ENCODE measurements at places on chromosomes 5 and 9. TPM values are rescaled to one million over a fixed set of nuclear protein-coding genes. Genes with fewer than 3 reads are reported as not detected.

DAB2 gene
- polyA plus RNA-seq: 1.0 TPM

SPATA6L gene
- not detected for polyA plus RNA-seq

MYO10 gene
- polyA plus RNA-seq: 0.87 TPM

FAM78A gene
- 18.3 TPM for polyA plus RNA-seq

PCDHGB7 gene
- polyA plus RNA-seq: not detected

PCDHB10 gene
- not detected for polyA plus RNA-seq

MOB3B gene
- 19.8 TPM for polyA plus RNA-seq

SPEF2 gene
- 1.1 TPM for polyA plus RNA-seq

ADGRD2 gene
- polyA plus RNA-seq: not detected

ABO gene
- 0.94 TPM for polyA plus RNA-seq

SYK gene
- 200 TPM for polyA plus RNA-seq

COL5A1 gene
- polyA plus RNA-seq: not detected

PPP1R2B gene
- polyA plus RNA-seq: not detected

ZNF366 gene
- polyA plus RNA-seq: not detected

IL4 gene
- not detected for polyA plus RNA-seq

ATP6V1G1 gene
- polyA plus RNA-seq: 514 TPM

NIPSNAP3A gene
- polyA plus RNA-seq: 32.3 TPM

FUT7 gene
- 2.0 TPM for polyA plus RNA-seq

ZCCHC9 gene
- 14.3 TPM for polyA plus RNA-seq

C9orf50 gene
- not detected for polyA plus RNA-seq

SPATA31A3 gene
- polyA plus RNA-seq: not detected

LOX gene
- not detected for polyA plus RNA-seq

YTHDC2 gene
- 20.0 TPM for polyA plus RNA-seq

RAB3C gene
- not detected for polyA plus RNA-seq

PCAT7 gene
- not detected for polyA plus RNA-seq

BARHL1 gene
- not detected for polyA plus RNA-seq

ARHGEF37 gene
- polyA plus RNA-seq: not detected

JAKMIP2 gene
- 1.1 TPM for polyA plus RNA-seq

SLC4A9 gene
- polyA plus RNA-seq: not detected

LECT2 gene
- not detected for polyA plus RNA-seq

ZBTB26 gene
- polyA plus RNA-seq: not detected

CD274 gene
- 0.40 TPM for polyA plus RNA-seq

MEIKIN gene
- not detected for polyA plus RNA-seq

CCNJL gene
- polyA plus RNA-seq: not detected

INSL4 gene
- polyA plus RNA-seq: not detected

Data from naive B cell (primary cell).